ENCODE measurements at places on chromosomes 11 and 22.

DNA sequence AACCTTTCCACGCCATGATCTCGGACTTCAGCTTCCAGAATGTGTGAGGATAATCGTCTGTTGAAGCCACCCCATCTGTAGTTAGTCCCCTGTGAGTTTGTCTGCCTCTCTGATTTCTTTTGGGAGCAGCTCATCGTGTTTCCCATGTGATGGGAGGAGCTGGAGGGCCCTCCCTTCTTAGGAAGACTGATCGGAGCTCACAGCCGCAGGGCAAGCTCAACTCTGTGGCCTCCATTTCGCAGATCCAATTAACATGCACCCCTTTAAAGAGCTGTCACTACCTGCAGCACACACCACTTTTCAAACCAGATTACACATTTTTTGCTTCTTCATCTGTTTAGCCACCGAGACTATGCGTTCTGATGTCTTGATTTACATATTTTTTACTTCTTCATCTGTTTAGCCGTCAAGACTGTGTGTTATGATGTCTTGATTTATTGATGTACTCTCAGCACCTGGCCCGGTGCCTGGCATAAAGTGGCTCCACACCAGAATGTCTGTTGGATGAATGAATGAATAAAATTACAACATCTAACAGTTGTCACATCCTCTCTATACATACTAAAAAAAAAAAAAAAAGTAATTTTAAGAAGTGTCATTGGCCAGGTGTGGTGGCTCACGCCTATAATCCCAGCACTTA is 14.9 kb upstream of the PPFIA1 start:
- DNase-seq, result no peak

- no peak for DNase-seq
These were observed 47.2 kb downstream of the MRGPRX2 start for GRCh38 chr11:19013181-19013857.

GRCh38 chr11:33258631-33259205 is 1.5 kb downstream of the HIPK3 start:
- DNase-seq, result no peak

- DNase-seq, result no peak
These were observed 5.1 kb upstream of the MYRF start for GRCh38 chr11:61747192-61747966.

GRCh38 chr22:20866736-20867135 is 7.9 kb downstream of the SNAP29 start:
- no peak for DNase-seq

DNA sequence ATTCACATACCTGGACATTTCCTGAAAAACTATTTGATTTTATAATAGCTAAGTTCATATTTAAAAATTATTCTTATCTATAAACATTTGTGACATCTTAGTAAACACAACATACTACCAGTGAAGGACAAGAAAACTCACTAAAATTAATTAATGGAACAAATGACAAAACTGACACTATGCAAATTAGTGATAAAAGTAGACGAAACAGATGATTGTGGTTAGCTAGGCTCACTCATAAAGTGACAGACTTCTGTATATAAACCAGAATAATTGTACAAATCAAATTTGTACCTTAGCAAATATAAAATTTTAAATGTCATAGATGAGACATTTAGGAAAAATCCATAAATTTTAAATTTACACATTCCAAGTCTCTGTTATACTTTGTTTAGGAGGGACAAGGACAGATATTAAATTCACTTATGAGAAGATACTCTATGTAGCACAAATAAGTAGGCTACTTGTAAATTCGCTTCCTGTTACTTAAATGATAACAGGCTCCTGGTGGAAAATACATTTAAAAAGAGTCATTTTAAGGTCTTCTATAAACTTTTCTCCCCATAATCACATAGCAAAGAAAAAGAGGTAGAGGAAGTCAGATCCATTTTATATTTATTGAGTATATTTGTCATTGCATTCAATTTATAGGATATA is 81.2 kb downstream of the KIF18A start:
- DNase-seq, result no peak

GRCh38 chr11:28773606-28774005 is 665.4 kb downstream of the METTL15 start:
- DNase-seq, result no peak

- no peak for DNase-seq
These were observed 5.9 kb upstream of the MARK2 start for GRCh38 chr11:63833048-63833447.

Data from stimulated activated CD4-positive, alpha-beta T cell treated with anti-CD3 and anti-CD28 coated beads, TNF-alpha, amount 100 ng/mL, for 48 hours (primary cell).